ENCODE measurements at places on chromosomes 13 and 19. TPM values are rescaled to one million over a fixed set of nuclear protein-coding genes. Genes with fewer than 3 reads are reported as not detected.

ATP4A gene
- not detected for polyA plus RNA-seq

DNA sequence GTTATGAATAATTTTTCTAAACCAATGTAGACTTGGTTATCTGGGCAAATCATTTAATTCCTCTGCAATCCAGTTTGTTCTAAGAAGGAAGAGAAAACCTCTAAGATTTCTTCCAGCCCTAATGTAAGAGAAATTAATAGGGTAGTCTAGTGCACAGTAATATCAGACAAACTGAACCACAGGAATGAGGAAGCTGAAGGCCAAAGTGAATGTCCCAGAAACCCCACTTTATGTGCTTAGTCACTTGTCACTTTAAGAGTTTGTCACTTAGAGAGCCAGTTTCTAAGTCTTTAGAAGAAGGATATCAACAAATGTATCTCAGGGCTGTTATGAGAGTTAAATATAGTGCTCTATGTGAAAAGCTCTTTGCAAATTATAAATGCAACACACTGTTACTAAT is 750.6 kb downstream of the DIAPH3 start:
- no peak overlapping the region for H3K4me3 ChIP-seq
- no peak overlapping the region for H3K27ac ChIP-seq
- H3K27me3 ChIP-seq = no peaks in the 10 kb centered on the region

ZNF814 gene
- polyA plus RNA-seq = 15.8 TPM

DNA sequence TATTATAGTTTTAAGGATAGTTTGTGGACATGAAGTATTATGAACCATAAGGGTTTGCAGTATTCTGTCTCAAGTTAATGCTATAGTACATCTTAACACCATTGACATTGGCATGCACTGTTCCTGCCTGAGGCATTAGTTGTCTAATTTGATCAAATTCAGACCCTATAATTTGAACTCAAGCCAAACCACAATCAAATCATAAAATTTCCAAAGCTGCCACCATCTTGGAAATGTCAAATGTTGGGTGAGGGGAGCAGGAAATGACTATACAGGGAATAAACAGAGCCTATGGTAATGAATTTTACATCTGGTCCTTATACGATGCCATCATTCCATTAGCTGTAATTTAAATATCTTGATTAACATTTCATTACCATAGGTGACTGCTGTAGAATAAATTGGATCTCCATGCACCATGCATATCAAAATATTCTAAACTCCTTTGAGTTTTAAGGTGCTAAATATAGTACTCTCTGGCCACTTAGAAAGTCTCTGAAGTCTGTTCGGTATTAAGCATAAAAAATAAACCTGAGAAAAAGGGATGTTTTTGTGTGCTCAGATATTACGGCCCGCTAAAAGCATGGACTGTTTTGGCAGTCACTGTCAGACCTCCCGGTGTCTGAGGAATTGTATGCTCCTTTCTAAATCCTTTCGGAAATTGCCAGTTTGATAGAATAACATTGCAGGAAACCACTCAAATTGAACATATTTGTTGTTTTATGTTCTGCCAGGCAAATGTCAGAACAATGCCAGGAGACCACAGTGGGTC is 257.7 kb downstream of the SPRY2 start:
- DNase-seq = peak; percentile 69
- H3K4me3 ChIP-seq = no peak overlapping the region
- H3K27ac ChIP-seq = peak overlapping the region; percentile 88
- H3K4me1 ChIP-seq = peaks cover 3% of the 10 kb centered on the region
- H3K36me3 ChIP-seq = no peaks in the 10 kb centered on the region

- H3K27me3 ChIP-seq = no peaks in the 10 kb centered on the region
- H3K27ac ChIP-seq = no peak overlapping the region
- DNase-seq = no peak
- H3K4me1 ChIP-seq = no peaks in the 10 kb centered on the region
- no peaks in the 10 kb centered on the region for H3K36me3 ChIP-seq
Observed at GRCh38 chr13:34914416-34914815, 27.7 kb upstream of the NBEA start.

- H3K27me3 ChIP-seq = no peaks in the 10 kb centered on the region
- no peak overlapping the region for H3K4me3 ChIP-seq
- no peak overlapping the region for H3K27ac ChIP-seq
- DNase-seq = peak; percentile 68
- peaks cover 18% of the 10 kb centered on the region for H3K36me3 ChIP-seq
- H3K4me1 ChIP-seq = no peaks in the 10 kb centered on the region
Observed at GRCh38 chr13:46721054-46721453, 75.9 kb downstream of the ESD start.

DNA sequence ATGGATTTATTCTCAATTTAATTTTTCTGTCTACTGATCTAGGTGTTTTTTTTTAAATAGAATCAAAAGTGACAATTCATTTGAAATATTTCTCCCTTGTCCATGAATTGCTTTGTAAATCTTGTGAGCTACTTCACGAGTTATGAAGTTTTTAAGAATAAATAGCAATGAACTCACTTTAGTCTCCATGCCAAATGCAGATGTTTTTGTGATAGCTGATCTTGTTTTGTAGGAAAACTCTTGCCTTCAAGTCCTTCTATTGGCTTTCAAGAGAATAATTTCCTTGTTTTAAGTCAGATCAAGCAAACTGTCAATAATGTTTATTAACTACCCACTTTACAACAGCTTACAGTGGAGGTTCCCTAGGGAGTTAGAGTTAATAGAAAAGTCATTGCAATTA is 99.8 kb downstream of the ITGBL1 start:
- H3K27ac ChIP-seq = no peak overlapping the region
- no peak for DNase-seq
- H3K36me3 ChIP-seq = no peaks in the 10 kb centered on the region
- H3K4me3 ChIP-seq = no peak overlapping the region
- no peaks in the 10 kb centered on the region for H3K27me3 ChIP-seq

GATAD2A gene
- 49.8 TPM for polyA plus RNA-seq

FAM216B gene
- polyA plus RNA-seq = 0.11 TPM

DNA sequence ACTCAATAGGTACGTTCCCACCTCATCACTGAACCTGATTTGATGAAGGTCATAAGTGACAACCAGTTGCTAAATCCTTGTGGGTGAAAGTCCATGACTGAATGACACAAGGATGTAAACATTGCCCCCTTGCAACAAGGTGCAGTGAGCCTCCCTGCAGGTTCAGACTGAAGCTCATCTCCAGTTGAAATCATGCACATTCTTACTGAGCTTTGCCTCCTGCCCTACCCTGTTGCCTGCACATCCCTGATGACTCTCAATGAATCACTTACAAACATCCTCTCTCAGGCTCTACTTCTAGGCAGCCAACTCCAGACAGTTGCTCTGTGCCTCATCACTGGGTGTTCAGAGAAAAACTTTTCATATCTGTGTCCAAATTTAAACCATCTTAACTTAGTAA is 42.5 kb upstream of the ARGLU1 start:
- no peak for DNase-seq
- H3K27me3 ChIP-seq = no peaks in the 10 kb centered on the region
- H3K4me1 ChIP-seq = no peaks in the 10 kb centered on the region
- H3K4me3 ChIP-seq = no peak overlapping the region
- H3K27ac ChIP-seq = no peak overlapping the region

- peak overlapping the region; percentile 8 for H3K4me3 ChIP-seq
- peaks cover 9% of the 10 kb centered on the region for H3K36me3 ChIP-seq
- no peaks in the 10 kb centered on the region for H3K27me3 ChIP-seq
- peak; percentile 94 for DNase-seq
- H3K4me1 ChIP-seq = peaks cover 25% of the 10 kb centered on the region
Observed at GRCh38 chr19:55586976-55587668, 6.5 kb upstream of the ZNF579 start.

GRCh38 chr19:33950091-33950750 is 153.6 kb downstream of the KCTD15 start:
- no peak for DNase-seq
- no peak overlapping the region for H3K27ac ChIP-seq
- no peaks in the 10 kb centered on the region for H3K36me3 ChIP-seq

DNA sequence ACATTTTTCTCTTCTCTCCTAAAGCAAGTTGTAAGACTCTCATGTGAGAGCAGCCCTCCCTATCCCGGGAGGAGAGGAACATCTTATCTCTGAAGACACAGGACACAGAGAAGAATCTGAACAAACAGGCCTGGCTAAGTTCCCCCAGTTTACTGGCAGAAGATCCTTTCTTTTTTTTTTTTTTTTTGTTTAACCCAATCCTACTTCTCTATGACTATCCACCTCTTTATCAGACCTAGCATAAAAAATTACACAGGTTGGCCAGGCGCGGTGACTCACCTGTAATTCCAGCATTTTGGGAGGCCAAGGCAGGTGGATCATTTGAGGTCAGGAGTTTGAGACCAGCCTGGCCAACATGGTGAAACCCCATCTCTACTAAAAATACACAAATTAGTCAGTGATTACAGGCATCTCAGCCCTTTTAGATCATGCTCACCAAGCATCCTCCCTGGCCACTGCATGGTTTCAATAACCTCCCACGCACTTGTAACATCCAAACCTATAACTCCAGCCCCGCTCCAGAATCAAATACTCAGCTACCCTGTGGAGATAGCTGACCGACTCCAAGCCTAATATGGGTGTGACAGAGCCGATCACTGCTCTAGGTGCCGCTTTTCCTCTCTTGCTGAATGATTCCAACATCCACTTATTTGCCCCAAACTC is 27.3 kb upstream of the MUC16 start:
- no peak for DNase-seq
- H3K4me3 ChIP-seq = no peak overlapping the region
- no peak overlapping the region for H3K27ac ChIP-seq
- H3K27me3 ChIP-seq = no peaks in the 10 kb centered on the region
- H3K4me1 ChIP-seq = no peaks in the 10 kb centered on the region
- no peaks in the 10 kb centered on the region for H3K36me3 ChIP-seq

CERS1 gene
- polyA plus RNA-seq = 37.0 TPM

GRCh38 chr19:5832061-5832460 is 7.4 kb downstream of the FUT6 start:
- no peak for DNase-seq
- H3K27me3 ChIP-seq = peaks cover 16% of the 10 kb centered on the region

- H3K4me1 ChIP-seq = no peaks in the 10 kb centered on the region
- H3K4me3 ChIP-seq = no peak overlapping the region
- H3K27me3 ChIP-seq = no peaks in the 10 kb centered on the region
- no peak for DNase-seq
- no peaks in the 10 kb centered on the region for H3K36me3 ChIP-seq
- H3K27ac ChIP-seq = no peak overlapping the region
Observed at GRCh38 chr13:58843567-58843966, 1212.0 kb downstream of the PCDH17 start.
